ENCODE measurements at places on chromosomes 6 and 20.

- peak; percentile 30 for DNase-seq
Measured at GRCh38 chr20:54208548-54209176, 775 bp downstream of the PFDN4 start.

GRCh38 chr20:58117944-58118343 lies 110.5 kb downstream of the ANKRD60 start:
- DNase-seq = no peak

GRCh38 chr6:115885636-115886366 lies 174.9 kb downstream of the FRK start:
- no peak for DNase-seq

DNA sequence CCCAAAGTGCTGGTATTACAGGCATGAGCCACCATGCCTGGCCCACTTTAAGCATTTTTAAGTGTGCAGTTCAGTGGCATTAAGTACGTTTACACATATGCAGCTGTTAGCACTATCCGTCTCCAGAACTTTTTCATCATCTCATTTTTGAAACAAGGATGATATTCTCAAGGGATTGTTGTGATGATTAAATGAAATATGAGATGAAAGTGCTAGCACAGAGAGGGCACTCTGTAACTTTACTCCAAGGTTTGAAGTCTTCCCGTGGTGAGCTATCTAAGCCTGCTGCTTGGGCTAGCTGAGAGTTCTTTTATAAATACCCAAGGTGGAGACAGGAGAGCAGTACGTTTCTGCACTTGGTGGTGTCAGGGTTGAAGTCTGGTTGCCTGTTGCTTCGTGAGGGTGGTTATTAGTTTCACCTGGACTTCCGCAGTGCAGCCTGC lies 6.6 kb downstream of the TM9SF4 start:
- no peak for DNase-seq

DNA sequence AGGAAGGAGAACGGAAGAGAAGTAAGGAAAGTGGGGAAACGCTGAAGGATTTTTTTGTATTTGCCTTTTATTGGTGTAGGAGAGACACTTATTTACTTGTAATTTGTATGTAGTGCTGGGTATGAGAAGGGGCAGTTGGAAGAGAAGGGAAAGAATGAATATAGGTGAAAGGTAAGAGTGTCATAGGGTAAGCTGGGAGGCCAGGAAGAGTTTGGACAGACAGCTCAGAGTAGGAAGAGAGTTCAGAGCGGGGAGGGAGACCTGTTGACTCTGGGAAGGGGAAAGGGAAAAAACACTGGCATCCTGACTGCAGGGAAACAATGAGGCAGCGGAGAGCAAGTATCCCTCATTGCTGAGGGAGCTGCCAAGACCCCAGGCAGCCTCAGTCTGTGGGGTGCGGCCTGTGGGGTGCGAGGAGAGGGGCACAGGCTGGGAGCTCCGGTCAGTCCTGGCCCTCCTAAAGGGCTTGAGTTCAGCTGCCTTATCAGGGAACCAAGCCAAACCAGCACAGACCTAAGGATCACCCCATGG lies 3.1 kb downstream of the TRAF3IP2 start:
- DNase-seq = peak; percentile 86

- DNase-seq = no peak
Measured at GRCh38 chr6:108005961-108006360, 48.0 kb upstream of the SEC63 start.

DNA sequence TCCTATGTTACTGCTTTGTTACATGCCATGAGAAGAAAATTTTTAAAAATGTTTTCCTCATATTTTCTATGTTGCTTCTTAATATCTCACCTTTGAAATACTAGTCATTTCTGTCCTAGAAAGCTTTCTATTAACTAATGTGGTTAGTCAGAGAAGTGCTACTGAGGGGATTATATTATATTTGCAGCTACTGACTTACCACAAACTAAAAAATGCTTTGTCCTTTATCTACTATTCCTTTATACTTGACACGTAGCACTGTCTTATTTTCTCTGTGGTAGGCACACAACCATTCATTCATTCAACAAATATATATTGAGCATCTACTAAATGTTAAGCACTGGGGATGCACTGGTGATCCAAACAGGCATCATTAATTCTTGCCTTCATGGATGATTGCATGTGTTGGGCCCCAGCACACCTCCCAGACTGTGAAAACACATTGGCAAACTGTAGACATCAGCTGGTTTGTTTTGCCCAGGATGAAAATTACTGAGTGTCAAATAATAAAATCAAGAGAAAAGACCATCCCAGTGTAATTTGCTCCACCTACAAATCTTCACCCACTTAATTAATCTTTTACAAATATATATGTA lies 10.7 kb upstream of the MLIP start:
- DNase-seq = no peak

- no peak for DNase-seq
Measured at GRCh38 chr6:15299430-15300131, 53.7 kb downstream of the JARID2 start.

DNA sequence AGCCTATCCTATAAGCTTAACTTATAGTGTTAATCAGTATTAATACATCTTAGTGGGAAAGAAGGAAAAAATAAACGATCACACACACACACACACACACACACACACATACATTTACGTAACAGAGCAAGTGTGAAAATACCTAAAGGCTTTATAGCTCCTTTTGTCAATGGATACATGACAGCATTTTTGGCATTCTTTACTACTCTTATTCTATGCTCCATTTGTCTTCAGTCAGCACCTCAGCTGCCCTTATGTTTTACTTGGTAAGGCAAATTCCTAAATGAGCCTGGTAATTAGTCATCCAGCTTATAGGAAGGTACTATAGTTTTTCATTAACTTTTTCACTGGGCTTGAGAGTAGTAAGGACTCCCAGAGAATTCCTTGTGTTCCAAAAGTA lies 25.1 kb upstream of the SLC17A3 start:
- no peak for DNase-seq

DNA sequence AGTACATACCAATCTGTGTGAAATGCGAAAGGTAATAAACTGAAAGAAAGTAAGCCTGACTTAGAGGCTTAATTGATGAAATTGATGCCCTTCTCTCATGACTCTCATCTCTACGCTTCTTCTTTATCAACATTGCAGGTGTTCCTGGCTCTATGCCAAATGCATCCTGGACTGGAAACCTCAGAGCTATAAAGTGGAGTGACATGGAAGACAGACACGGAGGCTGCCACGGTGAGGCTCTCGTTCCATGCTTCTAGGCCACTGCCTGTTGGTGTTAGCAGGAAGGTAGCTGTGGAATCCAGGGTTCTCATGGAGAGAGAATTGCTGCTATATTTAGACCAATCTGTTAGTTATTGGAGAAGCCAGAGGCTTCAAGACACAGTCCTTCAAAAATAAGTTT lies 73.2 kb downstream of the C6orf52 start:
- DNase-seq = no peak

- DNase-seq = no peak
Measured at GRCh38 chr20:32158943-32159660, 48.4 kb downstream of the PLAGL2 start.

DNA sequence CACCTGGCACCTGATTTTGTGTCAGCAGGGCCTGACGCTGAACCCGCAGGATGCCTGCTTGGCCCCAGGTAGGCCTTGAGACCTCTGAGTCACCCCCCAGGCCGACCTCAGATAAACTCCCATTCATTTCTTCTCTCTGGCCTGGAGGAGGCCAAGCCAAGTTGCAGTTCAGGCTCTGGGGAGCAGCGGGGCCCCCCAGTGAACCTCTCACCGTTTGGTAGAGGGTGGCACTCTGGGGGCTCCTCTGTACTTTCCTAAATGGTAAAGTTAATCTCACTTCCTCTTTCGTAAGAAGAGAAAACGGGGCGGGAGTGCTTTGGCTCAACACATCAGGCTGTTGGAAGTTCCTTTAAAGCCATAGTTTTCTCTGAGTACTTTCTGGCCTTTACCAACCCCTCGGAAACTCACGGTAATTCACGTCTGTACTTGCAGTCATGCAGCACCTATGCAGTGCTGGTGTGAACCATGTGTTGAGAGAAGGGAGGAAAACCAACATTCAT lies 2.8 kb downstream of the SIRPA start:
- DNase-seq = peak; percentile 77

DNA sequence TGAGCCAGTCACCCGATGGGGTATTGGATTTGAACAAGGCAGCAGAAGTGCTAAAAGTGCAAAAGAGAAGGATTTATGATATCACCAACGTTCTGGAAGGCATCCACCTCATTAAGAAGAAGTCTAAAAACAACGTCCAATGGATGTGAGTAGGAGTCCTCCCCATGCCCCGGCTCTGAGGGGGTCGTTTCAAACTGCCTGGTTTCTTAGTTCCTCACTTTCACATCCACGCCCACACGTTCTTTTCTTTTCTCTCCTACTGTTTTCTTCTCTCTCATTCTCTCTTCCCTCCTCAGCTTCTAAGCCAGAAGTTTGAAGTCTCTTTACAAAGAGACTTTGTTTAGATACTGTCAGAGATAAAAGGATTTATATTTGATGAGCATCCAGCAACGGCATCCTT lies 53.0 kb upstream of the CDKAL1 start:
- no peak for DNase-seq
